ENCODE measurements at places on chromosomes 3 and 15.

- DNase-seq, result no peak
These were observed 84.6 kb downstream of the ZBTB20 start for GRCh38 chr3:115062412-115062956.

DNA sequence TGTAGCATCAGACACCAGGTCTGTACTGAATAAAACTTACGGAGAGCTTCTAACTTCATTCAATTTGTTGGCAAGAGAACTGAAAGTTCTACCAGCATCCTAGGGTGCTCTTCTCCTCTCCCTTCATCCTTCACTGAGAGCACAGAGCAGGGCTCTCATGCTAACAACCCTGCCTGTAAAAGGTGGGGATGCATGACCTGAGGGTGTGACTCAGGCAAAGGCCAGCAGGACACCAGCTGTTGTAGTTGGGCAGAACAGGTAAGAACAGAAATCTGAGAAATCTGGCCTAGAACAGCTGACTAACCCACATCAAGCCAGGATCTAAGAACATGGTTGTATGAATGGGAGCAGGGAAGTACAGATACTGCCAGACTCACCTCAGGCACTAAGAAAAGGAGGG, 64.2 kb downstream of the MYLK start:
- DNase-seq, result no peak

DNA sequence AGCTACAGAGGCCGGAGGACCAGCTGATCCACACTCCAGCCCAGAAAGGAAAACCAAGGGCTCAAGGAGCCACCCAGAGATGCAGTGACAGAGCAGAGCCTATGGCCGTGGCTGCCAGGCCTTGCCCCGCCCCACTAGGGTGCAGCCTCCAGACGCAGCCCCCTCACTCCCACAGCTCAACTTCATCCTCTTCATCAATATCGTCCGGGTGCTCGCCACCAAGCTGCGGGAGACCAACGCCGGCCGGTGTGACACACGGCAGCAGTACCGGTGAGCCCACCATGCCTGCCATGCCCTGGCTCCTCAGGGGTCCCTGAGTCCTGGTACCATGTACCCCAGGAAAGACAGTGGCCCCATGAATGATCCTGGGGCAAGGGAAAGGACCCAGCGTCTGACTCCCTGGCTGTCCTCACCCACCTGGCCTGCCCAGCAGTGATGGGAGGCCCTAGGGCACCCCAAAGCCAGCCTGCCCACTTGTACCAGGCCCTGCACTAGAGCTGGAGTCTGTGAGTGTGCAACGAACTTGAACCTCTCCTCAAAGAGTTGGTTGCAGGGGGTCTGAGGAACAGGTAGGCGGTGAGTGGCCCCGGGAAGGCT, 24.2 kb downstream of the PTH1R start:
- no peak for DNase-seq

GRCh38 chr3:189563853-189564563, 67.2 kb upstream of the TP63 start:
- no peak for DNase-seq

DNA sequence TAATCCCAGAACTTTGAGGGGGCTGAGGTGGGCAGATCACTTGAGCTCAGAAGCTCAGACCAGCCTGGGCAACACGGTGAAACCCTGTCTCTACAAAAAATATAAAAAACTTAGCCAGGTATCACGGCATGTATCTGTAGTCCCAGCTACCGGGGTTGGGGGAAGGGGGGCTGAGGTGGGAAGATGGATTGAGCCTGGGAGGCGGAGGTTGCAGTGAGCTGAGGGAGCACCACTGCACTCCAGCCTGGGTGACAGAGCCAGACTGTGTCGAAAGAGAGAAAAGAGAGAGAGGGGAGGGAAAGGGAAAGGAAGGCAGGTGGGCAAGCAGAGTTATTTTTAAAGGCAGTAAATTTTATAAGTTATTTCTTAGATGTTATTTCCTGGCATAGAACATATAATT, 368.1 kb downstream of the ULK4 start:
- DNase-seq, result no peak

DNA sequence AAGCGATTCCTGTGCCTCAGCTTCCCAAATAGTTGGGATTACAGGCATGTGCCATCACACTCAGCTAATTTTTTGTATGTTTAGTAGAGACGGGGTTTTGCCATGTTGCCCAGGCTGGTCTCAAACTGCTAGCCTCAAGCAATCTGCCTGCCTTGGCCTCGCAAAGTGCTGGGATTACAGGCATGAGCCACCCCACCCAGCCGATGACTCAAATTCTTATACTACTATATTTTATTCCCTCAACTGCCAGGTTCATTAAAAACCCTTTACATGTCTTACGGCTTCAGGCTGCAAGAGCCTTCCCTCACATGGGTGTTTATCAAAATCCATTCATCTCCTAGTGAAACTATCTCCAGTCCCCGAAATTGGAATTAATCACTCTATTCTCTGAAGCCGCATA, 63.4 kb downstream of the CBLB start:
- no peak for DNase-seq
